EH (cell line): ENCODE measurements at places on chromosomes 16 and 17.

GRCh38 chr16:19118938-19119431 lies 5.2 kb downstream of the ITPRIPL2 start:
- peak; percentile 94 for DNase-seq

- DNase-seq, result no peak
Measured at GRCh38 chr17:74758848-74759168, 10.4 kb downstream of the NHERF1 start.

DNA sequence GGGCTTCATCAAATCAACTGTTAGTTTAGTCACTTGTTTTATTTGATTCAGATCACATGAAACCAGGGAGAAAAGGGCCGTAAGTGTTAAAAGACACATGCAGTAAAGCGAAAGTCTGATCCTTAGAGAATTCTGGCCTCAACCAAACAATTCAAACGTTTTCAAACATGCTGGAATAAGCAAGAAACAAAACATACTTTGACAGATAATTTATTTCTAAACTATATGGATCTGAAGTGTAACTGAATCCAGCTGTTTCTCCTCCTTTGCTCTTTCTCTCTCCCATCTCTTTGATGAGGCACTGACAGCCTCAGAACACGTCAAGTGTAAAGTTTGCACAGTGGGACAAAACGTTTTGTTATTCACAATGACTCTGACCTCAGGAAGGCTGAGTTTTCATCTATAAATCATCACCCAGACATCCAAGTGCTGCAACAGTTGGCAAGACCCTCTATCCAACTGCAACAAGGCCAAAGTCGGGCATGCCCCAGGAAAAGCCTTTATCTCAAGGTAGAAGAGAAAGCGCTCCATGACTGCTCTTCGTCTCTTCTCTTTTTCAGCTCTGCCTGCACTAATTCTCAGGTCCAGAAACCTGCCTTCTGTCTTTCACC lies 267.1 kb upstream of the MYOCD start:
- DNase-seq, result no peak

DNA sequence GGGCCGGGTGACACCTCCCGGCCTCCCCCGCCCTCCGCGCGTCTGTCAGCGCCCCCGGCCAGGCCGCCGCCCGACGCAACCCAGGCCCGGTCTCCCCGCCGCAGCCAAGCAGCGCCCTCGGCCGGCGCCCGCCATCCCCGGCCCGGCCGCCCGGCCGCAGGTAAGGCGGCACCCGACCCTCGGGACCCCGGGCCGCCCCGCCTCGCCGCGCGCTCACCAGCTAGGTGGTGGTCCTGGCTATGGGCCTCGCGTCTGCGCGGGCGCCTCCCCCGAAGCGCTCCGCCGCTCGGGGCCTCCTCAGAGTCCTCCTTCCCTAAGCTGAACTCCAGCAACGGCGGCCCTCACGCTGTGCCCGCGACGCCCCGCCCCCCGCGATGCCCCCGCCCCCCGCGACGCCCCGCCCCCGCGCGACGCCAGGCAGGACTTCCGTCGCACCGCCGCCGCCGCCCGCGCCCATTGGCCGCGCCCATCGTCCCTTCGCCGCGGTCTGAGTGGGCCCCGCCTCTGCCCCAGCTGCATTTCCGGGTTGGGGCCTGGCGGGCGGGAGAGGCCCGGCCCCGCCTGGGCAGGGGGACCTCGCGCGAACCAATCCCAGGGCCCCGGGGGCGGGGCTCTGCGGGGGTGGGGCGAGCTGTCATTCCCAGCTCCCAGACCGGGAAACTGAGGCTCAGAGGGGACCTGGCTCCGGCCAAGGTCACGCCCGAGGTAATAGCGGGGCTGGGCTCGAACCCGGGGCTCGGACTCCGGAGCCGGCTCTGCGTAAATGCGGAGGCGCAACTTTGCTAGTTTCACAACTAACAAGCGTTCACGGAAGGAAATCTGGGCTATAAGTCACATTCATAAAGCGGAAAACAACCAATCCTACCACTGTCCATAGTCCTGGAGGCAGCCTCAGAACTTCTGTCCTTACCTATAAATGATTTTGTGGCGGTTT lies 9.0 kb upstream of the KCTD5 start:
- DNase-seq, result peak; percentile 95

DNA sequence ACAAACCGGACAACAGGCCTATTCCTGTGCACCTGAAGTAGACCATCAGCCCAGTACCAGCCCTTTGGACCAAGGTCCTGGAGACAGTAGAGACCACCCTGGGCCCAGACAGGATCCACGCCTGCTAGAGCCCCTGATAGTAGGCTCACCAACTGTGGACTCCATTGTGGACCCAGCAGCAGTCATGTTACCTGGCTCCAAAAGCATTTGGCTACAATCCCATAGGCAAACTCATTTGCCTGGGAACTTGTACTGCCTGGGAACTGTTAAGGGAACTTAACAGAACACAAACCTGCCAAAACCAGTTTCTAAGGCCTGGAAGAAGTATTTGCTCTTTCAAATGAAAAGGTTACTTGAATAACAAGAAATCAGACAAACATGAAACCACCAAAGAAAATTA lies 10.0 kb upstream of the ACSM1 start:
- no peak for DNase-seq

- no peak for DNase-seq
Measured at GRCh38 chr17:78988152-78988551, 8.4 kb upstream of the LGALS3BP start.

DNA sequence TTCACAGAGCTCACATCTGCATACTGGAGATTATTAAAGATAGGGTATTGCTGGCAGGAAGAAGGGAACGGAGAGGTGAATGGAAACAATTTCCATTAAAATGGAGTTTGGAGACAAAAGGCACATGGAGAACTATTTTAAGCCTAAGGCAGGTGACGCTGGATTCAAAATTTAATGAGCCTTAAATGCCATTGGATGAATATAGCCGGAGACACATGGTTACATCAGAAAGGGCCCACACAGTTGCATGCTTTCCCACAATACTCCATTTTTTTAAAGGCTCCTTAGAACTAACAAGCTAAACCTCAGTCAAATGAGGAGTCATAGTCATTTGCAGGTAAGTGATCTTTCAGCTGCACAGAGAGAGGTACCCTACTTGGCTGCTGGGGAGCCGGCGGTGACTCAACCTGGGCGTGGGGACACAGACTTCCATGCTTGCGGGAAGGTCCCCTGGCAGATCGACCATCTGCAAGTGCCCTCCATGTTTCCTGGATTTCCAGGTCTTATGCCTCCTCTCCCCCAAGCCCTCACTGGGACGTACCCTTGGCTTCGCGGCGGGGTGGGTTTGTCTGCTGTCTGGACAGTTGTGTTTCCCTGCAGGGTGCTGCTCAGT lies 259.2 kb downstream of the CBLN1 start:
- DNase-seq, result no peak

GRCh38 chr16:11217651-11218603 lies 38.1 kb downstream of the SOCS1 start:
- DNase-seq, result no peak

- DNase-seq, result no peak
Measured at GRCh38 chr17:30208214-30208613, 27.3 kb downstream of the SLC6A4 start.

GRCh38 chr16:82024316-82024715 lies 10.7 kb upstream of the HSD17B2 start:
- no peak for DNase-seq

GRCh38 chr17:74387365-74388218 lies 20.3 kb downstream of the GPR142 start:
- DNase-seq, result no peak

DNA sequence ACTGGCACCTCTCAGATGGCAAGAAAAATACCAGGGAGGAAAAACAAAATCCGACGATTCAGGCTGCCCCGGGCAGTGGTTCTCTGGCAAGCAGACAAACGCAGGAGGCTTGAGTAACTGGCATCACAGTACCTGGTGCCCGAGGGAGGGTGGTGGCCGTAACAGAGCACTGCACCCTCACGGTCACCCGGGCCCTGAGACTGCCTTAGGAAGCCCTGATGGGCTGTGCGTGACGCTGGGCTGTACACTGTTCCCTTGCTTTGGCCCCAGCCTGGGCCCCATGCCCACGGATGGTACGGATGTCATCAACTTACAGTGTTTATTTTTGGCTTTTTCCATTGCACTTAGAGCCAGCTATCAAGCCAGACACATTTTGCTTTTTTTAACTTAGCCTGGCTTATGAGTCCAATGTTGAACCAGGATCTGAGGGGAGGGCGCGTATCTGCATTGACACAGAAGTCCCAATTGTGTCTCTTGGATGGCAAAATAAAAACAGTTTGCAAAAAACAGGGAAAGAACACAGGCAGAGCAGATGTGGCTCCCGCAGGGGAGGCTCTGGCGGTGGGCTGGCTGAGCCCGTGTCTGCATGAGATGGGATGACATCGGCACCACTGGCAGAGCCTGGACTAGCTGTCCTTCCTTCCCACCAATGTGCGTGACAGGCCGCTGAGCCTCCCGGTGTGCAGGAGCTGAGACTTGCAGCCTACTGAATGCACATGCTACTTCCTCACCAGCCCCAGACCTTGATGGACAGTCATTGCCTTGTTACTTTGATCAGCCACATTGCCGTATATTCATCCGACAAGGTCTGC lies 287.7 kb downstream of the FOXL1 start:
- peak; percentile 58 for DNase-seq

- no peak for DNase-seq
Measured at GRCh38 chr16:10362077-10362863, 23.6 kb upstream of the ATF7IP2 start.

GRCh38 chr16:12732600-12732999 lies 71.1 kb downstream of the CPPED1 start:
- no peak for DNase-seq

- DNase-seq, result peak; percentile 86
Measured at GRCh38 chr17:66115246-66115645, 76.7 kb downstream of the CEP112 start.

DNA sequence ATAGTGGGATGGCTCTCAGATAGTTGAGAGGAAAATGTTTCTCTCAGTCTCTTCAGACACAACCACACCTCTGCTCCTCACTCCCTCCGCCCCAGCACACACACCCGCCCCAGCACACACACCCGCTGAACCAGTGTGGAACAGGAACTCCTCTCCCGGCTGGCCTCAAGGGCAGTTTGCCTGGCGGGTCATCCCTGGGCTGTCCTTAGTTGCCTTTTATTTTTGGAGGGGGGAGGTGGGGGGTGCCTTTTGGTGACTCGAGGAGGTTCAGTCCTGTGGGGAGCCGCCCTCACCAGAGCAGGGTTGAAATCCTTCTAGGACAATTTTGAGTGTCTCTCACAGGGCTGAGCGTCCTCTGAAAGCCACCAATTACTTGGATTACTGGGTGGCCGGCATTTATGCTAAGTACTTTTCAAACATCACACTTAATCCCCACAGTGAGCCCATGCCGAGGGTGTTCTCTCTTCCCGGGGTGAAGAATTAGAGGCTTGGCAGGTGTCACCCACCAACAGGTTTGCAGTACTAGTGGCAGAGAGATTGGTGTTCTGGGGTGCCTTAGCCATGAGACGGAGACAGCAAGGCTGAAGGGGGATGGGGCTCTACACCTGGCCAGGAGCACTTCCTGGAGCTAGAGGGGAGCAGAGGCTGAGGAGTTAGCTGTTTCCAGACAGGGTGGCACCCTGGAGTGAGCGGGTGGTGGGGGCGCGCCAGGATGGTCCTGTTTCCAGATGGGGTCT lies 2.8 kb downstream of the RASD1 start:
- no peak for DNase-seq
